ENCODE measurements at places on chromosomes 2 and 18.

DNA sequence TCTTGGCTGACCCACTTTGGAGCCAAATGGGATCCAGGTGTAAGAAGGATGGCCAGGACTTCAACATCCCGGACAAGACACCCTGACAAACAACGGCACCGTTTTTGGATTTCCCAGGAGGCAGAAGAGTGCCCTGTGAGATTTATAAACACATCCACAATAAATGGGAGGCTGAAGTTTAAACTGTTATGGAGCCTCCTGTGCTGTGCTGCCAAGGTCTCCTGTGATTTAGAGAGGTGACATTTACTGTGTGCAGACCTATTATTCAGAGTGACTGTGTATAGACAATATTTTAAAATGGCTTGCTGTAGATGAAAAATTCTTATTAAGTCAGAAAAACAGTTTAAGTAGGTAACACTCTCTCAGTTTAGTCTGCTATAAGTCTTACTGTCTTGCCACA is 401.5 kb upstream of the ETAA1 start:
- no peak for DNase-seq

DNA sequence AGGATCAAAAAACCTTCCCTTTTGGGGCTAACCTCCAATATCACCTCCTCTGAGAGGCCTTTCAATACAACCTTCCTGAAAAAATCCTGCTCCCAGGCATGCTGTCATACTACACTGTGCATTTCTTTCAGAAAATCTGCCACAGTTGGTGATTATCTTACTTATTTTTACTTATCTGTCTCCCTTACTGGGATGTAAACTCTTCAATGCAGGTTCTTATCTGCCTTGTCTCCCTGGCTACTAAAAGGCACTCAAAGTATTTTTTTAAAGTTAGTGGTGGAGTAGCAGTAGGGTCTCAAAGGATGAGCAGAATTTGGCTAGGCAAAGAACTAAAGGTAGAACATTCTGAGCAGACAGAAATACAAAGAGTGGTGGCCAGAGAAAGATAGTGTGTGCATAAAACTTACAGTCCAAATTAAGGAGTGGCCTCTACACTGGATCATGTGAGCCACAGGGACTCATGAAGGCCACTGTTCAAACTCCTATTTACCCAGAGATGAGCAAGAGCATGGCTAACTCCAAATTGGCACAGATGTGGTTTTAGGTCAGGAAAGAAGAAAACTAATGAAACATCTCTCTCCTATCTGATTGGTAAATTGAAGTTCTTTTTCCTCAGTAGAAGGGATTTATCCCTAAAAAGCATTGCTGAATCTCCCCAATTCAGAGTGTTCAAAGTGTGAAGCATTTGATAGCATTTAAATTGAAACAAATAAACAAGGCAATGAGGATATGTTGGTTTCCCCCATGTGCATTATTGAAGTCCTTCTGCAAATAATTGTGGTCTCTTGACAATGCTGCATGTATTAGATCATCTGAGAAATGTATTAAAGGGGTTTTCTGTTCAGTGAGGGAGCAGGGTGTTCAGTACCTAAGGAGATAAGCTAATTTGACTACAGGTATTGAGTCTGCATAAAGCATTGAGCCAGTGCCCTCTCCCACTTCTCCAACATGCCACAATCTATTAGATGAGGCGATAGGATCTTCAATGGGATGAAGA is 285.5 kb downstream of the MREG start:
- no peak for DNase-seq

- no peak for DNase-seq
Measured at GRCh38 chr2:132489150-132489549, 72.5 kb downstream of the GPR39 start.

DNA sequence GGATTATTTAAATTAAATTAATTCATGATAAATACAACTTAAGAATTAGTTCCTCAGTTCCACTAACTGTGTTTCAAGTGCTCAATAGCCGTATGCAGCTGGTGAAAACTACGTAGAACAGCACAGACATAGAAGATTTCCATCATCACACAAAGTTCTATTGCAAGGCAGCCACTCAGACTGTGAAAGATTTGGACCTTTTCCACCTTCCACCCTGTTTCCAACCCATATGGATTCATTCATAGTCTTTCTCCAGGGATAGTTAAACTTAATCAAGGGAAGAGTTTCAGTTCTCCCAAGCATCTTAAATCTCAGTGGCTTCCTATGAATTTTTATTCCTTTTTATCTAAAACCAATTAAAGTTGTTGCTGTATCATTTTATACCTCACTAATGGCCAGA is 2030.8 kb downstream of the SUCLG1 start:
- DNase-seq, result no peak

- DNase-seq, result no peak
Measured at GRCh38 chr18:32287249-32287648, 97.4 kb downstream of the MEP1B start.

GRCh38 chr2:26577442-26578112 is 63.6 kb downstream of the CIB4 start:
- no peak for DNase-seq

GRCh38 chr2:70728128-70728527 is 39.9 kb downstream of the ADD2 start:
- no peak for DNase-seq

- no peak for DNase-seq
Measured at GRCh38 chr2:216632346-216632951, 771 bp upstream of the IGFBP2 start.

DNA sequence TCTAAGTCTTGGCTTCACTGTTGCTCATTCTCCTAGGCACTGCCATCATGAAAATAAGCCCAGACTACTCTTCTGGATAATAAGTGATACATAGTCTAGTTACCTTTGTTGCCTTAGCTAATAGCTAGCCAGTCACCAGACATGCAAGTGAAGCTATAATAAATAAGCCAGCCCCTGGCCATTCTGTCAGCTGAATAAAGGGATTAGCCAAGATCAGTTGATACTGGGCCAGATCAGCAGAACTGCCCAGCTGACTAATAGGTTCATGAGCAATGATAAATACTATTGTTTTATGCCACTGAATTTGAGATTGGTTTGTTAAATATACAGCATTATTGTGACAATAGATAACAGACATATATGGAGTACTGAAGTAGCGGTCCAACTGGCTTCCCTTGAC is 8.0 kb upstream of the C2orf69 start:
- no peak for DNase-seq

DNA sequence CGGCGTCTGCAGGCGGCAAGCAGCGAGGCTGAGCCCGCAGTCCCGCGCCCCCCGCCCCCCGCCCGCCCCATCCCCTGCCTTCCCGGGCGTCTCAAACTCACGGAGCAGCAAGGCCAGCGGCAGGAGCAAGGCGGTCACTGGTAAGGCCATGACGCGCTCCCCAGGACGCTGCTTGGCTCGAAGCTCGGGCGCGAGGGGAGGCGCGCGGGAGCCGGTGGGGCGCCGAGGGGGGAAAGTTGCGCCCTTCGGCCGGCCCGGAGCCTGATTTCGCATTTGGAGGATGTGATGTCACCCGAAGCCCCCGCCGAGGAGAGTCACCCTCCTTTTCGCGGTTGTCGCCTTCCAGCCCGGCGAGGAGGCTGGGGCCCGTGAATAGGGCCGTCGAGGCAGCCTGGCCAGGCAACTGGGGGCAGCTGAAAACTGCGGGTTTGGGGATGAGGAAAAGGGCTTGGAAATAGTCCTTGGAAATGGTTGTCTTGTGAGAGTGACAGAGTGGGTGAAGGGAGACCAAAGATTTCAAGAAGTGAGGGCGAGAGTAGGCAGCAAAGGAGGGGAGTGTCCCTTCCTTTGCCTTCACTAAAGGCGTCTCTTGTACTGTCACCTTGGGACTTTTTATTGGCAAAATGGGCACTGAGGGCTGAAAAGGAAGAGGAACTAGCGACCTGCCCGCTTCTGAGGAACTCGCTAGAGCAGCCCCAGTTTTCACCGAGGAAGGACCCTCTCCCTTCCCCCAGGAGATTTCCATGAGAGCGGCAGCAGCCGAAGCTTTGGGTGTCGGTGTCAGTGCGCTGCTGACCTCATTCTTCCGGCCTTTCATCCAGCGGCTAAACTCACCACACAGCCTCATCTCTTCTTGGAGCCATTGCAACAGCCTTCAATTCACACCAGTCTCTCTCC is at the start of gene CD8A:
CD8A (minus strand) TSS at position 238 of the 897 bp plus-strand sequence; CDS start at position 150, 88 bp downstream.
- no peak for DNase-seq

DNA sequence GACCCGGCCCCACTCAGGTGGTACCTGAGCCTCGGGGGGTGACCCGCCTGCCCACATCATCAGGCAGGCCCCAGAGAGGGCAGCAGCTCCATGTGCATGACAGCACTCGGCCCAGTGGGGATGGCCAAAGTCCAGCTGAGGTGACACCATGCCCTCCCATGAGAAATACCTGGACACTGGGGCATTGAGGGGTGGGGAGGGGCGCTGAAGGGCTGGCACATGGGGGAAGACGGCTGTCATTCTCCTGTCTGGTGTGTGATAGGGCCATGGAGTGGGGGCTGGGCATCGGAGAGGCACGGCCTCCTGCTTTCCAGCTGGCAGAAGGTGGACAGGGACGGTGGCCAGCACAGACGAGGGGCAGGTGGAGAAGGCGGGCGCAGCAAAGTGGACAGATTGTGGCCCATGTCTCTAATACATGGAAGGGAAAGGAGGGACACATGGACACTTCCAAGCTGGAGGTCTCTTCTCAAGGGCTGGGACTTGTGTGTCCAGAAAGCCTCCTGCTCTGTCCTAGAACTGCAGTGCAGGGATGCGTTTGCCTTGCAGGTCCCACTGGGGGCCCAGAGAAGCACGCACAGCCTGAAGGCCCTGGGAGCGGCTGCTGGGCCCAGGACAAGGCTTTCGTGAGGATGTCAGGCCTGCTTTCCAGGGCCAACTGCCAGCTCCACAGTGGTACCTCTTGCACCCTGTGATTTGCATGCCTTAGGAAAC is 302.2 kb downstream of the NDUFA10 start:
- no peak for DNase-seq

- no peak for DNase-seq
Measured at GRCh38 chr2:23111263-23111662, 273.7 kb upstream of the KLHL29 start.

- DNase-seq, result no peak
Measured at GRCh38 chr2:186592137-186592875, 2.5 kb downstream of the ITGAV start.

- no peak for DNase-seq
Measured at GRCh38 chr2:166092889-166093288, 34.9 kb downstream of the SCN1A start.

DNA sequence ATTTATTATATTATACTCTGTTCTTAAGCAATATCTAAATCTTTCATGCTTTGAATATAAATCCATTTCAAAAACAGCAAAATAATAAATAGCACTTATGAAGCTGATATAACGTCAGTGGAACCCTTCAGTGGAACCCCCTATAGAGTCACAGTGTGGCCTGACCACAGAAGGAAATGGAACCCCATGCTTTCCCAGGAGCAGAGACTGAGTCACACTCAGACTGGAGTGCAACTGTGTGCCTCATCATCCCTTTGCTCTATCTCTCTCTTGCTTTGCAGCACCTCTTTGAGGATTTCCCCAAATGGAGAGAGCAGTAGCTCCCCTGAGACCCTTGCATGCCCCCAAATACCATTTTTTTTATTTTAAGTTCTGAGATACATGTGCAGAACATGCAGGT is 13.1 kb downstream of the NXPH2 start:
- no peak for DNase-seq

DNA sequence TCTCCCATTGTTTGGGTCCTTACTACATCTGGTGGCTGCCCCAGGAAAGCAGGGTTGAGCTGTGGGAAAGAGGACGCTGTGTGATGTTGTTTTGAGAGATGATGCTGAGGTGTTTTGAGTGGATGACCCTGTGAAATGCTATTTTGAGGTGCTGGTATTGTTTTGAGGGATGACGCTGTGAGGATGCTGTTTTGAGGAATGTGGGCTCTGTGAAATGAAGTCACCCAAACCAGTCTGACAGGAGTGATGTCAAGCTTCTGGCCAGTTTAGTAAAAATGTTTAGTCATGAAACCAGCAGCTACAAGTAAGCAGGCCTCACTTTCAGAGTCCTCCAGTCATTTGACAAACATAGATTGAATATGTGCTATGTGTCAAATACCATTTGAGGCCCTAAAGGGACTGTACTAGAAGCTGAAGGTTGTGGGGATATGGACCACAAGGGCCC is 16.1 kb upstream of the PUM2 start:
- DNase-seq, result no peak

DNA sequence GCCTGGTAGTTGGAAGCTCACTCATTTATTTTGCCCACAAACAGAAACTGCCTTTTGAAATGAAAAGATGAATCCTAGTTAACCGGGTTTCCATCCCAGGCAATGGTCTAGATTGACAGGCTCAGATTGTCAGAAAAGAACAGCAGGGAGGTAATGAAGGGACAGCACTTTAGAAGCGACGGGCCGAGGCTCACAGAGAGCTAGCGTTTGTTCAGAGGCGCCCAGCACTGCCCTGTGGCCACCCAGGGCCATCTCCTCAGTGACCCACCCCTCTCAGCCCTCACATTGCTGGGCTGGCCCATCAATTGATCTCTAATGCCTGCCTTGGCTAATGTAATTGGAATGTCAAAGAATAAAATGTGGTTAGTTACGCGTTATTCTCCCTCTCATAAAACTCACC is 304.8 kb downstream of the CDCA7 start:
- no peak for DNase-seq

DNA sequence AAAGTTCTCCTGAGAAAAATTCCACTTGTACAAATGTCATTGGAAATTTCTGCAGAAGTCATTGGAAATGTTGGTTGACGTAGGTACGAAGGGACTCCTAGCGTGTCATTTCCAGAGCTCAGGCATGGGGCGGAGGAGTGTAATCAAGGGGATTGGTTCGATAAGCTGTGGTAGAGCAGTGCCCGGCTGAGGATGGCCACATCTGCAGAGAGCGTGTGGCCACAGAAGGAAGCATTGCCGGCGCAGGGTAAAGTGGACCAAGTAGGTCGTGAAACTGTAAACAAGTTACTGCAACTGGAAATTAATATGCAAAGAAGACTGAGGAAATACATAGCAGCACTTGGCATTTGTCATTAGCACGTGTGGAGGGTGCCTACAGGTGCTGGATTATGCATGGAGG is 101.8 kb downstream of the DGKD start:
- DNase-seq, result no peak

DNA sequence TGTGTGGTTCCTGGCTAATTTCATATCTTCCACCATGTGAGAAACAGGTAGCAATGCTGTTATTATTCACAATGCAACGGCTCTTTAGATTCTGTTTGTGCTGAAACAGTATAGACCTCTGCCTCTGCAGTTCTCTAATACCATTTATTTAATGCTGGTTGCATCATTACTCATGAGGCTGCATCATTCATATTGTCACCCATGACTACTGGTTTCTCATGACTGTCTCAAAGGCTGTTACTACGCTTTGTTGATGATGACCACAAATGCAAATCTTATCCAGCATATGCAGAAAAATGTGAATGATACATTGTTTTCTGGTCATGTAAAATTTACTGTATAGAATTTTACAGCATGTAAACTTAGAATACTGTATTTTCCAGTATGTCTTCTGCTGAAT is 22.5 kb downstream of the CAVIN2 start:
- DNase-seq, result no peak

DNA sequence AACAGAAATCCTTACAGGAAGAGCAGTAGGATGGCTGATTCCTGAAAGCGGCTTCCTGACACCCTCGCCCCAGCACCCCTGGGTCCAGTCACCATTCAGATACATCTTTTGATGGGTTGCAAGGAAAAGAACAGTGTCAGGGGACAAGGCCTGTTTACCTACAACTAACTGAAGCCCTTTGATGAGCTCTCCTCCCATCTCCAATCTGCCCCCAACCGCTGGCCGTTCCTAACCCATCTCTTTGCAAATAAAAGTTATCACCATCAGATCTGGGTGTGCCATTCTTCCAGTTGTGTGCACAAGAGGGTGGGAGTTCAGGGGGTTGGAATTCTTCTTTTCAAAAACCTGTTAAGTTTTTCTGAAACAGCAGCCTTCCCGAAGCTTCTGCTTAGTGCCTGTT is 48.9 kb downstream of the ARL4C start:
- no peak for DNase-seq

GRCh38 chr2:47497843-47498460 is 95.0 kb downstream of the MSH2 start:
- no peak for DNase-seq

Measured in T-helper 22 cell (primary cell).